ENCODE measurements at places on chromosomes 4 and X.

- no peak for DNase-seq
These were observed 33.7 kb upstream of the RP2 start for GRCh38 chrX:46803140-46803539.

DNA sequence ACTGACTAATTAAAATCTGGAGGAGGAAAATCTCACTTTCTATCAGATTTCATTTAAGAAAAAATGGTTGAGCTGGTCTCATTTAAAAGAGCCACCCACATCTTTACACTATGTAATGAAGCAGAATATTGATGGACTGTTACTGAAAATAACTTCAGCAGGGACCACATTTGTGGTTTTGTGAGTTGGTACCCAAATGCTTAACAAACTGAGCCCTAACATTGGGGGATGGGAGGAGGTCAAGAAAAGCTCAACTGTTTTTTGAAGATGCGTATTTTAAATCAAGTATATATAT is 30.1 kb downstream of the HOPX start:
- DNase-seq: no peak

DNA sequence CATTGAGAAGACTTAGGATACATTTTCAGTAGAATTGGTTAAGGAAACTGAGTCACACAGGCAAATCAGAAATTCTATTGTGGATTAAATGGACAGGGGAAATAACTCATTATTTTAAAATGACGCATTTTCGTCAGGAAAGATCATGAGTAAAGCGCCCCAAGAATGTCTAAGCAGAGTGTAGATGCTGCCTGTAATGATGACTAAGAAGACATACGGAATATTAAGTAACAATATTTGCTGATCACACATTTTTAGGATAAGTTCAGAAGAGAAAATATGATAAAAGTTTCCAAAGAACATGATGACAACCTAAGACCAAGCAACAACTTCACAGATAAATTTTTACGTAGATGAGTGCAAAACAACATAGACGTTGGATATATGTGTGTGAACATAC is 596.3 kb upstream of the TENM3 start:
- DNase-seq: no peak

- DNase-seq: no peak
These were observed 86.9 kb downstream of the TMEM164 start for GRCh38 chrX:110089656-110090403.

DNA sequence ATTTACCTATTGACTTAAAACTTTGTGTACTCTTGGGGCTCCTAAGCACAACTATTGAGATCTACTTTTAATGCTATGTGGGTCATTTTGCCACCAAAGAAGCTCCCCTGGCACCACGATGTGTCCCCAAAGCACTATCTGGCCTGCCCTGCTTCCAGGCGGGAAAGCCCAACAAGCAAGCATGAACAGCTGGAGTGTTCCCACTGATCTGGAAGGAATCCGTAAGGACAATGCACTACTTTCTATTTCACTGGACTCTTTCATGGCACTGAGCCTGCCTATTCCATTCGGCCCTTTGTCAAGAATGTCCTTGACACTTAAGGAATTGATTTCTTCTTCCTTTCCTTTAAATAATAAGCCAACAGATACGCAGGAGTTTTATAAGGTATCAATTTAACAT is 38.8 kb downstream of the GRIA3 start:
- no peak for DNase-seq

GRCh38 chrX:155179346-155179997 is 36.8 kb upstream of the VBP1 start:
- DNase-seq: no peak

DNA sequence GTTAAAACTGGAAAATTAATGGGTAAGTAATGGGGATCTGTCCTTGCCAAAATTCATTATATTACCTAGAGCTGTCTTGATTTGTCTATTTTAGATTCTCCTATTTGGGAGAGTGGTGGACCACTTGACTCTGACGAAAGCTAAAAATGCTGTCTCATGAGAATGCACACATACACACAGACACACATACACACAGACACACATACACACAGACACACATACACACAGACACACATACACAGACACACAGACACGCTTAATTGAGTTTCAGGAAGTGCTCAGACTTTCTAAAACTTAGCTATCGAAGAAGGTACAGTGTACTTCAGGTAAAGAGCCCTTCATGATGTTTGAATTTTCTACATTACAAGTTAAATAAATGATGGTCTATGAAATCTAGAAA is 279.5 kb downstream of the ANKRD50 start:
- no peak for DNase-seq

- no peak for DNase-seq
These were observed 303.1 kb upstream of the GRIA3 start for GRCh38 chrX:122880952-122881351.

DNA sequence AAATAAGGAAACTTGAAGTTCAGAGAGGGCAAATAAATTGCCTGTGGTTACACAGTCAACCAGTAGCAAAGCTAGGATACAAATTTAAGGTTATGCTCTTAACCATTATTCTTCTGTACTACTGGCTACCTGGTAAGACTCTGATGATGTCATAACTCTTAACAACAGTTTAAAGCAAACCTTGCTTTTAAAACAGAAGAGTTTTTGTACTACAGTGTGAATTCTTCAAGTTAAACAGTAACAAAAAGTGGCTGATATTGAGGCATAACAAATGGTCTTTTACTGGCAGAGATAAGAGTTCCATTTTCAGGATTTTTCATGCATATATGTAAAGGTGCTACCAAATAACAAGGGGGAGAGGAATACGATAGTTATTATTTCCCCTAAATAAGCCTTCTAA is 23.4 kb downstream of the TAB3 start:
- no peak for DNase-seq

DNA sequence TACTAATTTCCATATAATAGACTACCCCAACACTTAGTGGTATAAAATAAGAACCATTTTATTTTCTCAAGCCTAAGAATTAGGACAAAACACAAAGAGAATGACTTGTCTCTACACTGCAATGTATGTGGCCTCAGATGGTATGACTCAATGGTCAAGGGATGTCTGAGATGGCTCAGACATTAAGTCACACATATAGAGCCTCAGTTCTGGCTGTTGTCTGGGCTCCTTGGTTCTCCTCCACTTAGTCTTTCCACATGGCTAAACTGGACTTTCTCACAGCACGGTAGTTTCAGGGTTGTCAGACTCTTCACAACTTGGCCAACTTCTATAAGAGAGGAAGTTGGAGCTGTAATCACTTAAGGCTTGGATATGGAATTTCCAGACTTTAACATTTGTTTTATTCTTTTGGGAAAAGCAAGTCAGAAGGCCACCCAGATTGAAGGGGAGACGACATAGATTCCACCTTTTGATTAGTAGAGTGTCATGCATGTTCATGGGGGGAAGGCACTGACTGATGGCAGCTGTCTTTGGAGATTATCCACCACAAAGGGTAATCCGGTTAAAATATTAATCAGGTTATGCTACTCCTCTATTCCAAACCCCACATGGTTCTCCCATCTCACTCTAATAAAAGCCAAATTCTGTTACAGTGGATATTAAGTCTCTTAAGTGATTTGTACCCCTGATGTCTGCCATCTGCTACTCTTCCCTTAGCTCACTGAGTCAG is 9.4 kb downstream of the IL15 start:
- DNase-seq: no peak

- no peak for DNase-seq
These were observed 2.7 kb downstream of the HPSE start for GRCh38 chr4:83331956-83332355.

DNA sequence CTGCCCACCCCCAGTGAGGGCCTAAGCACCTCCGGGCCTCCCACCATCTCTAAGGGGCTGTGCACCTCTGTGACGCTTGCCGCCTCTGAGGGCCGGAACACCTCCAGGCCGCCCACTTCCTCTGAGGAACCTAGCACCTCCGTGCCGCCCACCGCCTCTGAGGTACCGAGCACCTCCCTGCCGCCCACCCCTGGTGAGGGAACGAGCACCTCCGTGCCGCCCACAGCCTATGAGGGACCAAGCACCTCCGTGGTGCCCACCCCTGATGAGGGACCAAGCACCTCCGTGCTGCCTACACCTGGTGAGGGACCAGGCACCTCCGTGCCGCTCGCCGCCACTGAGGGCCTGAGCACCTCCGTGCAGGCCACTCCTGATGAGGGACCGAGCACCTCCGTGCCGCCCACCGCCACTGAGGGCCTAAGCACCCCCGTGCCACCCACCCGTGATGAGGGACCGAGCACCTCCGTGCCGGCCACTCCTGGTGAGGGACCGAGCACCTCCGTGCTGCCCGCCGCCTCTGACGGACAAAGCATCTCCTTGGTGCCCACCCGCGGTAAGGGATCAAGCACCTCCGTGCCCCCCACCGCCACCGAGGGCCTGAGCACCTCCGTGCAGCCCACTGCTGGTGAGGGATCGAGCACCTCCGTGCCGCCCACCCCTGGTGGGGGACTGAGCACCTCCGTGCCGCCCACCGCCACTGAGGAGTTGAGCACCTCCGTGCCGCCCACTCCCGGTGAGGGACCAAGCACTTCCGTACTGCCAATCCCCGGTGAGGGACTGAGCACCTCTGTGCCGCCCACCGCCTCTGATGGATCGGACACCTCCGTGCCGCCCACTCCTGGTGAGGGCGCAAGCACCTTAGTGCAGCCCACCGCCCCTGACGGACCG is 977 bp downstream of the MAGEE1 start:
- DNase-seq: no peak

GRCh38 chr4:135191596-135191995 is 990.0 kb upstream of the PABPC4L start:
- DNase-seq: no peak

- no peak for DNase-seq
These were observed 29.8 kb downstream of the FAM149A start for GRCh38 chr4:186134257-186134656.

DNA sequence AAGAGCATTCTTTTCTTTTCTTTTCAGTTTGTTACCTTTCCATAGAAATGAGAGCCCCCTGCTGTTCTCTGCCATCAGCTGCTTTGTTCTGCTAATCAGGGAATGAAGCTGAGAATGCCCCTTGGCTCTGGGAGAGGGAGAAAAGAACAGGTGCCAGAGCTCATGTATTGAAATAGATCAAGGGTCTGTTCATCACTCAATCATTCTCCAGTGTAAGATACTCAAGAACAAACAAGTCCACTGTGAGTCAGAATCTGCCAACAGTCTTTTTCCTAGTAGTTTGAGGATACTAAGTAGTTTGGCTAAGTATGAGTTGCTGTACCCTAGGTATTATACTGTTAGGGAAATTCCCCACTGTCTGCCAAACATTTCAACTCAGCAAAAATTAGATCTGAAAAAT is 144.3 kb downstream of the RTL3 start:
- no peak for DNase-seq

GRCh38 chr4:176475067-176475466 is 155.3 kb downstream of the SPCS3 start:
- DNase-seq: no peak

GRCh38 chr4:10974371-10974770 is 289.8 kb upstream of the CLNK start:
- DNase-seq: no peak

GRCh38 chrX:123965712-123966111 is 4.2 kb downstream of the STAG2 start:
- DNase-seq: no peak

- no peak for DNase-seq
These were observed 174.4 kb upstream of the BCOR start for GRCh38 chrX:40272141-40272540.

- no peak for DNase-seq
These were observed 98.2 kb upstream of the PRKX start for GRCh38 chrX:3811331-3812311.

DNA sequence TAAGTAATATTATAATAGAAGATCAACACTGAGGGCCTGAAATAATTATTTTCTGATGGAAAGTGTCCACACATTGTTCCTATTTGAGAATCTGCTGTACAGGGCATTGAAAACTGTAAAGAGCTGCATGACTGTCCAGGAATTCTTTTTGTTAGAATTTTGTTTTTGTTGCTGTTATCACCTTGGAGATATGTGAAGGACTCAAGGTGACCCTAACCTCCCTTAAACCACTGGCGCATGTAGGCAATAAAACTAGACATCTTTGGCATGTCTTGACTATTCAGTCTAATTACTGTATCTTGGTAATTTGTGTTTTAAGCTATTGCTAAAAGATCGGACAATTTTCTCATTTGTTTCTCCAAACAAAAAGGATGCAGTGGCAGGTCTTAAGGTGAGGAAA is 55.5 kb upstream of the SMIM10 start:
- no peak for DNase-seq

GRCh38 chr4:141705747-141706377 is 69.5 kb downstream of the IL15 start:
- DNase-seq: no peak

DNA sequence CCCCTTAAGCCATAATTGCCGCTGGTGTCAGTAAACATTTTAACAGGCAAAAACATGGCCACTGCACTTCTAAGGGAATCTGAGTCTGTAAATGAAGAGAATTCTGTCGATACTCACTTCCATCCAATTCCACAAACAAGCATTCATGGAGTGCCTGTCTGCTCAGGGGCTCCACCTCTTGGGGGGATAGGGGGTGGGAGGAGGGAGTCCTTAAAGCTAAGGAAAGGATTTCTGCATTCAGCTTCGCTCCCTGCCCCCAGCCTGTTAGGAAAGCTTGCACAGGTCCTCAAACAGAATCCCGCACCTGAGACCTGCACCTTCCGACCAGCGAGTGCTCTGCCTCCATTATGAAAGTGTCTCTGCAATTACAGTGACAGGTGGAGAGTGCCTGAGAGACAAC is 130.2 kb upstream of the KIT start:
- no peak for DNase-seq

GRCh38 chr4:2963966-2964471 is 648 bp downstream of the GRK4 start:
- DNase-seq: peak; percentile 94

- no peak for DNase-seq
These were observed 220.6 kb upstream of the FAM241A start for GRCh38 chr4:111924696-111925095.

DNA sequence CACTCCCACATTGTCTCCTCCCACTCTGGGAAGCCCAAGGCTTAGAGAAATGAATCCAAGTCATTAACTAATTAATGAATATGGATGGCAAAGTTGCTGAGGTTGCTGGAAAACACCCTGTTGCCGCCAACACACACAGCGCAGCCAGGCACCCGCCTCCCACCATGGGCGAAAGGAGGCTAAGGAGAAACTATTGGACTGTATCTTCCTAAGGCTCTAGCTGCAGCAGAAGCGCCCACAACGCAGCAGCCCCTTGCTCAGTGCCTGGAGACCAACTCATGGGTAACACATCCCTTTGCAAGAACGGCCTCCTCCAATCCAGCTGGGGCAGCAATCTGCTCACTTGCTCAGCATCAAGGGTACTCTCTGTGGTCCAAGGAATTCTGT is 34.2 kb downstream of the TSC22D3 start:
- DNase-seq: no peak

GRCh38 chrX:46208225-46208854 is 336.9 kb downstream of the ZNF674 start:
- DNase-seq: no peak

All from posterior cingulate gyrus (tissue), 11 donors.